ENCODE measurements at places on chromosomes 13 and 19.

DNA sequence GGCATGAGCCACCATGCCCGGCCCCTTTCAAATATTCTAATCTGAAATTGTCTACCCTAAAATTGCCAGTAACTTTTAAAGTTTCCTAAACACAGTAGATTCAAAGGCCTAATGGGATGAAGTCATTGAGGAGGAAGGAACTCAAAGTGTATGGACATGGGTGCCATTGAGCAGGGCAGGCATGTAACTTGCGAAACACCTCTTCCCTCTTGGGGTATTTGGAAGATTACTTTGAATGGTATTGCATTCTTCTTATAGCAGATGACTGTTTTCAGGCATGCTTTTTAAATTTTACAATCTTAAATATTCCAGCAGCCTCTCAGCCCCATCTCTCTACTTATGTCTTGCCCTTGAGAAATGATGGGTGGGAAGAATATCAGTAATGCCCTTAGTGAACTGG lies 21.0 kb downstream of the TM9SF2 start:
- DNase-seq, result no peak

GRCh38 chr19:55440411-55441105 lies 2.5 kb downstream of the SHISA7 start:
- DNase-seq, result no peak

- DNase-seq, result no peak
Observed at GRCh38 chr13:49828453-49828852, 36.0 kb upstream of the KPNA3 start.

DNA sequence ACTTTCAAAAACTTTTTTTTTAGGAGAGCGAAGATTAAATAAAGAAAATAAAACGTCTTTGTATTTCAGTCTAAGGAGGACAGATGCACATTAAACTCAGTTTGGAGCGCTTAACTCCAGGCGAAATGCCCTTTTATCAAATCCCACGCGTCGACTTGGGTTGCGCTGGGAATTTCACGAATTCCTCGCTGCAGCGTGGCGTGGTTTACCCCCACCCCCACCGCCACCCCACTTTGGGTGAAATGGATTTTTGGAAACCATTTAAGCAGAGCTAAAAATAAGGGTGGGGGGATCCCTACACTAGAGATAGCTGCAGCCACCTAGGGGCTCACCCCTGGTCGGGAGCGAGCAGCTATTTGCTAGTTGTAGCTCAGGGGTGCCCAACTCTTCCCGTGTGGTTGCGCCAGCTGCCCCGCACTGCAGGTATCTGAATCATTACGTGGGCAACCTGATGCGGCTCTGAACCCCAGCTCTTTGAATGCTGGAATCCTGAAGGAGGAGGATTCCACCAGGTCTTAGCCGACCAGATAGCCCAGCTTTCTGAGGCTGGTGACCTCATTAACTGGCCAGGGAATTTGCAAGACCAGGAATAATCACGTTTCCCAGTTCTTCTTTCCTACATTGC lies 6.5 kb upstream of the TSHZ3 start:
- no peak for DNase-seq

- no peak for DNase-seq
Observed at GRCh38 chr19:10219678-10220077, 11.5 kb downstream of the S1PR2 start.

DNA sequence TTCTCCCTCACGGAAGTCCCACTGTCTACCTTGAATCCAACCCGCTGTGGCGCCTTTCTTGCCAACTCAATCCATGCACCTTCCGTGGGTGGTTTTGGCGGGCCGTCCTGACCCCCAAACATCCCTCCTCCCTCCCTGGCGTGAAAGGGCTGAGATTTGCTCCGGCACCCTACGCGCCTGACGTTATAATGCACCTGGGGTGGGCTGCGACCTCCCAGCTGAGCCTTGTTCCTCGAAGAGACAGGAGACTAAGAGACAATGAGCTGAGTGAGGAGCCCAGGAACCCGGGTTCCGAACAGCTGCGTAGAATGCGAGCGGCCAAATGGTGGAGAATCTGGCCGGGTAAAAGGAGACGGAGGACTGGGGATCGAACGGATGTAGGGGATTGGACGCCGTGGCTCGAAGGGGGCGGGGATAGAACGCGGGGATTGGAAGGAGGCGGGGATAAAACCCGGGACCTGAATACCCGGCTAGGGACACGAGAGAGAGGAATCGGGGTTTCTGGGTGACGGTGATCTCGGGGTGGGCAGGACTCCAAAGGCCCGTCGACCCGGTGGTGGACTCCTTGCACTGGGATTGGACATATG lies at the start of gene CPT1C:
CPT1C (plus strand) TSS at position 461 of the 587 bp plus-strand sequence. CDS start 1,137 bp downstream, outside the sequence.
- no peak for DNase-seq

- no peak for DNase-seq
Observed at GRCh38 chr13:69641773-69642172, 465.9 kb upstream of the ATXN8OS start.

DNA sequence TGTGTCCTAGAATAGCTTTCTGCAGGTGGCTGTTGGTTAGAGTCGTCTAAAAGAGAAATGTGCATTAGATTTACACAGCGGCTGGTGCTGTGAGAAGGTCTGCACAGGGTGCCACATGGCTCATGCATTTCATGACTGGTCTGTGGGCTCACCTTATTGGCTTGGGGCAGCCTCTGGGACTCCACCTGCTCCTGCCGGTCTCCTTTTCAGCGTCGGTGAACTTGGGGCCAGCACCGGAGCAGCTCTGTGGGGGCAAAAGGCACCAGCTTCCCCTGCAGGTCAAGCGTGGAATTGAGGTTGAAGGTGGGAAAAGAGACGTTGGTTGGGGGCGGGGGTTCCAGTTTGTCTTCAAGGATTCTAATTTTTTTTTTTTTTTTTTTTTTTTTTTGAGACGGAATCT lies 3.1 kb upstream of the PNMA8C start:
- DNase-seq, result no peak

- DNase-seq, result no peak
Observed at GRCh38 chr13:85640727-85641126, 158.5 kb downstream of the SLITRK6 start.

GRCh38 chr13:107808389-107808788 lies 406.9 kb downstream of the LIG4 start:
- DNase-seq, result no peak

DNA sequence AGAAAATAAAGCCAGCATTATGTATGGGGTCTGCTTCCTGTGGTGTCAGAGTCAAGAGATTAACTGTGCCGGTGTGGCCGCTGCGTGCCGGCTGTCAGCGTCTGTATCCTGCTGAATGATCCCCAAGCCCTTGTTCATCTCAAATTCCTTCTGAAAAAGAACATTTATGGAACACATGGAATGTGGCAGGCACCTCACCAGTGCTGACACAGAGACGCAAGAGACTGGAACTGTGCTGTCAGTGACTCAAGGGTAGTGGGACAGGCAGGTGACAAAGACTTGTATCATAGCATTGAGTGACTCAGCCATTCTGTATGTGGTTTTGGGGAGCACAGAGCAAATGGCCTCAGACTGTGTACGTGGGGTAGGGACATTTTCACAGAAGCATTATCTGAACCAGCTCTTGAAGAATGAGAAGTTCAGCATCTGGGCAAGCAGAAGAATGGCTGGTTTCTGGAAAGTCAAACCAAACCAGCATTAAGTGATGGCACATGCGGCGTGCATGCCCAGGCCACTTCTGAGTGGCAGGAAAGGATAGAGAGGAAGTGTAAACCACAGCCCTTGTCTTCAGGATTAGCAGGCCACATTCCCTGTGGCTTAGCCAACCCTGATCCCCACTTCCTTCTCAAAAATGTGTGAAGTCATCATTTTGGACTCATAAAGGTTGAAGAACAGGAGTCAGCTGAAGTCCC lies 54.0 kb upstream of the IRS2 start:
- DNase-seq, result no peak

DNA sequence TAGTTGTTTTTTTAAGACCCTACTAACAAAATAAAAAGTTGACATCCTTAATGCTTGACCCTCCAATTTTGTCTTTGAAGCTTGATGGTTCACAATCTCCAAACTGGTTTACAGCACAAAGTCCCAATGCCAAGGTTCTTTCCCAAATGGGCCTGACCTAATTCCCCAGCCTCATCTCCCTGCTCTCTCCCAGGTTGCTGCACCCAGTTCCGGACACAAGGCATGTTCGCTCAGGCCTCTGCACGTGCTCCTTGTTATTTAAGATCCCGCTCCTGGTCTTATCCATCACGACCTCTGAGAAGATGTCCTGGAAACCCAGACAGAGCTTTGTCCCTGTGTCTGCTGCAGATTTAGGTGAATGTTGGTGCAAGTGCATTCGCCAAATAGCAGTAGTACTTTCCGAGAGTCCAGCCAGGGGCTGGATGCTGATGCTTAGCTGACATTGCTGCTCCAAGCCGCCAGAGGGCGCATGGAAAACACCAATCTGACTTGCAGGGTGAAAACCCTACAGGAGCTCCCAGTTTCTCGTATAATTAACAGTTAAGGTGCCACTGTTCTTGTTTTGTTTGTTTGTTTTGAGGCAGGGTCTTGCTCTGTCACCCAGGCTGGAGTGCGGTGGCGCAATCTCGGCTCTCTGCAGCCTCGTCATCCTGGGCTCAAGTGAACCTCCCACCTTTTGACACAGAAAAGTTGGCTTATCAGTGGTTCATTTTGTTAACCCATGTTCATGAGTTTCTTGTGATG lies 18.5 kb downstream of the LYPD3 start:
- peak; percentile 52 for DNase-seq

GRCh38 chr13:105395041-105395440 lies 1140.4 kb downstream of the EFNB2 start:
- no peak for DNase-seq

DNA sequence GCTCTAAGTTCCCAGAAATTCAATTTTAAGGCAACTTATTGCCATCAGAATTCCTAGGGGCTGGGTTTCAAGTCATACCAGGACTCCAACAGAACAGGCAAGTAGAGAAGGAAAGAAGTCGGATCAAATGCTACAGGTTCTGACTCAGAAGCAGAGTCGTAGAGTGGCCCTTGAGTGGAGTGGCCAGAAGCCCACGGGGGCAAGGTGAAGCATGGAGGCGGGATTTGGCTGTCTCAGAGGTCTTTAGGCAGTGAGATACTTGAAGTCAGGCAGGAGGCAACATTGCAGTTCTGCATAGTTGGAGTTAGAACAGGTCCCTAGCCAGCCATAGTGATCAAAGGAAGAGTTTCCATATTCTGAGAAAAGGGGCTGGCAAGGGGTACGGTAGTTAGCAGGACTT lies 111.6 kb downstream of the NHLRC3 start:
- no peak for DNase-seq

- DNase-seq, result no peak
Observed at GRCh38 chr13:21550918-21551317, 53.1 kb downstream of the MICU2 start.

DNA sequence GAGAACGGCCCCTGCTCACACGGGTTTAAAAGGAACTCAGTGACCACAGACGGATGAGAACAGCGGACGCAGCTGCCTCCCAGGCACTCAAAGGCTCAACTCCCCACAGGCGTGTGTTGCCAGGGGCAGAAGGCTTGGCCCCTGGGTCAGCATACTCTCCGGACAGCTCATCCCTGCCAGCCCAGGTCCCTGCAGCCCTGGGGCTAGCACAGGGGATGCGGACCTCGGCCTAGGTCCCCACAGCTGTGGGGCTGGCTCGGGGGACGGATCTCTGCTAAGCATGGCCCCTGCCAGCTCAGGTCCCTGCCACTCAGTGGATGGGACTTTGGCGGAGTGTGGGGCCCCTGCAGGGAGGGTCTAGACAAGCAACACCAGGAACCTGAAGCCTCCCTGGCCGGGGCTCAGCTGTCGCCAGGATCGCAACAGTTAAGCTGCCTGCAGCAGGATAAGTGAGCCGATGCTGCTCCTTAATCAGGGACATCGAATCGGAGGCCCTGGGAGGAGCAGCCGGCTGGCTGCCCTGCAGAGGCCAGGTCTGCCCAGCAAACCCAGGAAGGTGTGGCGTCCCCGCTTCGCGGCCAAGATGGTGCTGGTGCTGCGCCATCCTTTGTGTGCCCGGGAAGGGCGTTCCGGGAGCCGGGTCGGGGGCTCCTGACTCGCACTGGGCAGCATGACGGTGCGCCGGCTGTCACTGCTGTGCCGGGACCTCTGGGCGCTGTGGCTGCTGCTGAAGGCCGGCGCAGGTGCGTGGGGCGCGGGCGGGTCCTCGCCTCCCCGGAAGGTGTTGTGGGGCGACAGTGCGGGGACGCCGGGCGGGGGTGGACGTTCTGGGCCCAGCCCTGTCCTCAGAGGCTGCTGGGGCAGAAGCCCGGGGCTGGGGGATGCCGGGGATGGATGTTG lies 32.5 kb downstream of the MCF2L start:
- DNase-seq, result no peak

DNA sequence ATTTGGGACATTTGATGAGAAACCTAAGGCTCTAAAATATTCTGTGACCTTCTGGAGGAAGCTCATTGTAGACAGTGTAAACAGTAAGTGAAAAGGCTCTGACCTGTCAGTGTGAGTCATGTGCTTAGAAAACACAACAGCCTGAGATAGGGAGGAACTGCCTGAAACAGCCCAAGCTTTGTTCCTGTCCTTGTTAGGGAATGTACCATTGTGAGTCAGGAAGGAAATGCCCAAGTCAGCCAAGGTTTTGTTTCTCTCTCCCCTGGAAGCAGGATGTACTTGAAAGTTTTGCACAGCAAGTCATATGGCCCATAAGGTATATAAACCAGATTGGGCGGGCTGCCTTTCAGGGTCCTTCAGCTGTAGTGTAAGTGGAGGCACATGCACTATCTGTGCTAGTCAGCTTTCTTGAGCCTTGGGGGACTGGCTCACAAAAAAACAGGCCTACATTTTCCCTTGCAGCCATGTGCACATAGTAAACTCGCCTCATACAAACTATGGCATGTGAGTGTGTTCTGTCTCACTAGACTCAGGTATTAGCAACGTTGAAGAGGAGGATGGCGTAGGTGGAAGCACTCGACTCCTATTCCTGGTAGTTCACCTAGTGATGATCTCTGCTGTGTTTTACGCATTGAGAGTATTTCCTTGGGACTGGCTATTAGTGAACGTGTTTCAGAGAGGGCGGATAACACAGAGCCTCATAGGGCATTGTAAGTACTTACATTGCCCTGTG lies 141.2 kb upstream of the KLHL1 start:
- no peak for DNase-seq

GRCh38 chr19:49888510-49888824 lies 8.2 kb downstream of the IL4I1 start:
- no peak for DNase-seq

DNA sequence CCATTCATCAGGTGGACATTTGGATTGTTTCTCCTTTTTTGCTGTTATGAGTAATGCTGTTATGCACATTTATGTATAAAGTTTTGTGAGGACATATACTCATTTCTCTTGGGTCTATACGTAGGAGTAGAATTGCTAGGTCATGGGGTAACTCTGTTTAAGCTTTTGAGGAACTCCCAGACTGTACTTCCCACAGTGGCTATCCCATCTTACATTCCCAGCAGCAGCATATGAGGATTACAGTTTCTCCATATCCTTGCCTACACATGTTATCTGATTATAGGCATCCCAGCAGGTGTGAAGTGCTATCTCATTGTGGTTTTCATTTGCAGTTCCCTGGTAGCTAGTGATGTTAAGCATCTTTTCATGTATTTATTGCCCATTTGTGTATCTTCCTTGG lies 5.9 kb downstream of the ZSCAN22 start:
- DNase-seq, result no peak

All from stimulated activated CD8-positive, alpha-beta memory T cell treated with anti-CD3 and anti-CD28 coated beads, Interleukin-4, amount 100 ng/mL, for 1 hour (primary cell).